Activated CD4-positive, alpha-beta T cell treated with anti-CD3 and anti-CD28 coated beads for 1 hour (primary cell): ENCODE measurements at places on chromosomes 1 and 21.

- DNase-seq: no peak
These were observed 65.2 kb upstream of the KCNE2 start for GRCh38 chr21:34298534-34299167.

DNA sequence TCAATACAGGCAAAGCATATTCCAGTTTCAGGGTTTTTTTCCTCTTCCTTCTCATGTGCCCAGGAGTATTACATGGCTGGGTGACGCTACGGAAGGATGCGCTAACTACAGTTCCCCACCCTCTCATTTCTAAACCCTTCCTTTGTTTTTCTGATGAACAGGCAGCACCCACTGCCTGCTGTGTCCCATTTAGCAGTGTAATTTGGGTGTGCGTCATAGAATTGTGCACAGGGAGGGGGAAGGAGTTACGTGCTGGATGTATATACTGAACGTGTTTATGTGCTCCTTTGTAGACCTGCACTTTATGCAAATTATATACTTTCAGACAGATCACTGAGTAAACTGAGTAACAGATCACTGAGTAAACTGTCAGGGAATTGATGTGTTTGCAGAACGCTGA is 44.5 kb downstream of the ELAPOR1 start:
- DNase-seq: no peak

- no peak for DNase-seq
These were observed 5.4 kb downstream of the PRAMEF12 start for GRCh38 chr1:12778907-12779306.

GRCh38 chr1:91883470-91883869 is 2.5 kb downstream of the TGFBR3 start:
- DNase-seq: no peak

- no peak for DNase-seq
These were observed 106.5 kb downstream of the RGS7 start for GRCh38 chr1:241250465-241250864.

DNA sequence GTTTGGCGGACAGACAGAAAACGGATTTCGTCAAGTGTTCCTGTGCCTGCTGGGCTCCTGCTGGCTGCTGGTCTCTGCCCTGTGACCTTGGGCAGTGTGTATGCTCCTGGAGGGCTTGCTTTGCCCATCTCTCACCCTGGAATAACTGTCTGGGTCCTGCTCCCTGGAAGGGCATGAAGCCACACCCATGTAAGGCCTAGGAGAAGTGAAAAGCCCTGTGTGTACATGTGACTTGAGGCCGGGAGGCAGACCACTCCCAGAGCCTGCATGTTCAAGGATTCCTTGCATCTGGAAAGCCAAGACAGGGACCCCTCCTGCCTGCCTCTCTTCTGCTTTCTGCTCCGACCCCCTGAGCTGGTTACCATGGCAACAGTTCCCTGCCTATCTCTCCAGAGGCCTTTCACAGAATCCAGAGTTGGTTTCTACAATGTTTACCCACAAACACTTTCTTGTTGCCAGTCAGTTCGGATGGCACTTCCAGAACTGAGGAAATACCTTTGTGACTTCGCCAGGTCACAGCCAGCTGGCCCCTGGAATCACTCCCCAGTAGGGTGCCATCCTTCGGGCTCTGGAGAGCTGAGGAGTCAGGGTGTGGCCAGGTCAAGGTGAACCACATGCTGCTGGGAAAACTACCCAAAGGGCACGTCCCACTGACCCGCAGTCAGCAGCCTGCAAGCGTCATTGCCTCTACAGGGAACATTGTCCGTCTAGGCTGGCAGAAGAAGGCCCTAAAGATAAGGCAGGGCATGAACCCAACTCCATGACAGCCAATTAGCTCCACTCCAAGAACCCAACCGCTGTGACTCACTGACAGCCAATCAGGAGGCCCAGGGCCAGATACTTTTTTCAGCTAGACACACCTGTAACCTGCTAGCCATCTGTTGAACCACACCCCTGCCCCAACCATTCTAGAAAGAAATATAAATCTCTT is 14.7 kb upstream of the GPR37L1 start:
- DNase-seq: no peak
